Prostate gland (tissue), 2 donors: ENCODE measurements at places on chromosomes 12 and 14.

DNA sequence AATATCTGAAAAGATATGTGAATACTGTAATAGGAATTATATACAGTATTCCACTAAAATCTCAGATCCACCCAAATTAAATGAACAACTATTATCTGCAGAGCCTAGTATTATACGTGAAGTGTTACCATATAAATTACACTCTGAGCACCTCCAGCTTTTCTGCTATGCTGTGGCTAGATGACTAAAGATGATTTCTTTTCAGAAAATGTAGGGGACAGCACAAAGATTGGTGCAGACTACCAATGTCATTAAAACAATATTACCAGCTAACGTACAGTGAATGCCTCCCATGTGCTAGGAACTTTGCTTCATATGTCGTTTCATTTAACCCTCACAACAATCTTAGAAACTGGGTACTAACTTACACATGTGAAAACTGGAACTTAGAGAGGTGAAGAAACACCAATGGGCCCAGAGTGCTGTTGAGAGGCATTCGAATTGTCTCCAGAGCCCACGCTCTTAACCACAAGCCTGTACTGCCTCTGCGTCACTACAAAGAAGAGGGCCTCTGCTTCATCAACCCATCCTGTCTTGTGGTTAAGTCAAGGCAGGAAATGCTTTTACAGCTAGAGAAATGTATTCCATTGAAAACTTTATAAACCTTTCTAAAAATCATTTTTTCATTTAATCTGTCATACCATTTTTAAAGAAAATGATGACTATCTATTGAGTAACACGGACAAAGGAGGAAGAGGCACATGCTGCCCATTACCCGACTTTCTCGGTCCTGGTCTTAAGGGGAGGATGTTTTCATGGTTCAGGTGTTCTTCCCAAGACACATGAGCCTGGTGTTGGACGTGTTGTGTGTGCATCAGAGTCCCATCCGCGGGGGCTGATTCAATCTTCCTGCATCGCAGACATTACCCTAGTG lies 1.3 kb downstream of the GPR65 start:
- no peak for DNase-seq

GRCh38 chr14:88831284-88831683 lies 6.8 kb downstream of the TTC8 start:
- peak; percentile 28 for DNase-seq

GRCh38 chr14:55807053-55807880 lies 227.3 kb downstream of the KTN1 start:
- peak; percentile 86 for DNase-seq

- DNase-seq = no peak
Observed at GRCh38 chr12:3529281-3529680, 38.3 kb downstream of the PRMT8 start.

- peak; percentile 38 for DNase-seq
Observed at GRCh38 chr14:22099942-22100763, 426.5 kb upstream of the OR4E1 start.

- DNase-seq = no peak
Observed at GRCh38 chr12:107635139-107635538, 50.5 kb upstream of the PWP1 start.

DNA sequence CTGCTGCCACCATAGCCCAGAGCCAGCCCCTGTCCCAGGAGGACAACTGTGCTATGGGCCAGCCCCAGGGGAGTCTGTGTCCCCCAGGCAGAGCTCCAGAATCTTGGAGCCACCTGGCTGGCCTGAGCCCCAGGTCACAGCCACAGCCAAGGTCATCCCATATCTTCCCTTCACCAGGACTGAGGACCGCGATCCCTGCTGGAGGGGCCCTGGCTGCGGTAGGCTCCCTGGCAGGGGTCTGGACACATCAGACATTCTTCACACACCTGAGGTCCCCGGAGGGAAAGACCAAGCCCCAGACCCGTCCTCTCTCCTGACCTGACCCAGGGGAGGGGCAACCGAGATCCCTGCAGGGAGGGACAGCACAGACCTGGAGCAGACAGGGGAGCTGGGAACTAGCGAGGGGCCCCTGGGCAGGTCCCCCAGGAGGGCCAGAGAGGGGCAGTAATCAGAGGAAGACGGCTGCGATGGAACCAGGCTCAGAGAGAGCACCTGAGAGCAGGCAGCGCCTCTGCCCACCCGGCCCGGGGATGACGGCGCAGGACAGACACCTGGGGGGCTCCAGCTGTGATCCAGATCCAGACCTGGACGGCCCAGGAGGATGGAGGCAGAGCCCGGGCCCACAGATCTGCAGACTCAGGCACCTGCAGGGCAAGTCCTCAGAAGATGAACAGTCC lies 103.2 kb upstream of the EIF5 start:
- DNase-seq = no peak

DNA sequence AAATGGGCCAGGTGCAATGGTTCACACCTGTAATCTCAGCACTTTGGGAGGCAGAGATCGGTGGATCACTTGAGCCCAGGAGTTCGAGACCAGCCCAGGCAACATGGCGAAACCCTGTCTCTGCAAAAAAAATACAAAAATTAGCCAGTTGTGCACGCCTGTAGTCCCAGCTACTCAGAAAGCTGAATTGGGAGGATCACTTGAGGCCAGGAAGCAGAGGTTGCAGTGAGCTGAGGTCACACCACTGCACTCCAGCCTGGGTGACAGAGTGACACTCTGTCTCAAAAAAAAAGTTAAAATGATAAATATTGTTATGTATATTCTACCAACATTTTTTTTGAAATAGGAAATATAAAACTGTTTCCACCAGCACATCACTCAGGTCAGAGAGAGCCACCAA lies 64.9 kb downstream of the NDUFA12 start:
- DNase-seq = no peak

DNA sequence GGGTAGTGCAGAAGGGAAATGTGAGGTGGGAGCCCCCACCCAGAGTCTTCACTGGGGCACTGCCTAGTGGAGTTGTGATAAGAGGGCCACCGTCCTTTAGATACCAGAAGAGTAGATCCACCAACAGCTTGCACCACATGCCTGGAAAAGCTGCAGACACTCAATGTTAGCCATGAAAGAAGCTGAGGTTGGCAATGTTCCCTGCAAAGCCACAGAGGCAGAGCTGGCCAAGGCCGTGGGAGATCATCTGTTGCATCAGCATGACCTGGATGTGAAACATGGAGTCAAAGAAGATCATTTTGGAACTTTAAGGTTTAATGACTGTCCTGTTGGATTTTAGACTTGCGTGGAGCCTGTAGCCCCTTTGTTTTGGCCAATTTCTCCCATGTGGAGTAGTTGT lies 468.4 kb upstream of the FOXG1 start:
- no peak for DNase-seq

DNA sequence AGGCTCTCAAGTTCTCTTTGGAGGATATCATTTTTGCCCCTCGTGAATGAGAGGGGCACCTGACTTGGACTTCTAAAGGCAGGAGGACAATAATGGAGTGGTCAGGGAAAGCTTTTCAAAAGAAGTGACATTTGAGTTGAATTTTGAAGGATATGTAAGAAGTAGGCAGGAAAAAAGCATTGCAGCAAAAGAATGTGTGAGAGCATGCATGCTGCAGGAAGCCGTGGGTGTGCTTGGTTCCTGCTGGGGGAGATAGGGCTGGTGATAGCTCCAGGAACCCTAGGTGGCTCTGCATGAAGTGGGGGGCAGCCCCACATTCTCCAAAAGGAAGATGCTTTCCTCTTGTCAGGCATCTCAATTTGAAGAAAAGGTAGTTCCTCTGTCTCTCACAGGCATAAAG lies 23.1 kb downstream of the ACVR1B start:
- no peak for DNase-seq

DNA sequence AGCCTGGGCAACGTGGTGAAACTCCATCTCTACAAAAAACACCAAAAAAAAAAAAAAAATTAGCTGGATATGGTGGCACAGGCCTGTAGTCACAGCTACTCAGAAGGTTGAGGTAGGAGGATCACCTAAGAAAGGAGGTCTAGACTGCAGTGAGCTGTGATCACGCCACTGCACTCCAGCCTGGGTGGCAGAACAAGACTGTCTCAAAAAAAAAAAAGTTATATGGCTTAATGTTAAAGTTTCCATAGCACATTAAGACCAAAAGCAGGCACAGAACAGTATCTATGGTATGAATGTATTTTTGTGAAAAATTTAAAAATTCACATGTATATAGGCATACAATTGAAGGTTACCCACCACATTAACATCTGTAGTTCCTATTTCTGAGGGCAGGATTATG lies 15.9 kb downstream of the CDKN1B start:
- DNase-seq = no peak

DNA sequence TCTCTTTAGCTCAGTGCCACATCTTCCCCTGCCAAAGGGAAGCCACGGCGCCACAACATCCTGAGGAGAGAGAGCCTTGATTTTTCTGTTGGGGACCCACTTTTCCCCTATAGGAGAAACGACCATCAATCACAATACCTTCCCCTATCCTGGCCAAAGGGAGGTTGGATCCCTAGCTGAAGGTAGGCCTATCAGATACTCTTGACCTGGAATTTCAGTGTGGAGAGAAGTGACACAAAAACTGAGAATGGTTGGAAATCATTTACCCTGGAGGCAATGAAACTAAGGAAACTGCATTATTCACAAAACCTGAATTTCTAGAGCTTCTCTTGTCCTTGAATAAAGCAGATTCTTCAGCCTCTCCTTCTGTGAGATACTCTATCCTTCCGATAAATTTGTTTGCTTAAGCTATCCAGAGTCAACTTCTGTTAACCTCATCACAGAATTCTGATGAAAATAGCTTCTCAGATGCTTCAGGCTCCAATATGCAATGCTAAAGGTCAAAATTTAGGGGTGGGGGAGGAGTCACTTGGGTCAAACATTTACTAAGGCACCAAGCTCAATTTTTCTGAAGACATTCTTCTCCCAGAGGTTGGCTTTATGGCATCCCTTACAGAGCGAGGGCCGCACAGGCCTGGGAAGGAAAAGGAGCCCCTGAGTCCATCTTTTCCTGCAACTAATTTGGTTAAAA lies 27.0 kb upstream of the DUSP6 start:
- no peak for DNase-seq

DNA sequence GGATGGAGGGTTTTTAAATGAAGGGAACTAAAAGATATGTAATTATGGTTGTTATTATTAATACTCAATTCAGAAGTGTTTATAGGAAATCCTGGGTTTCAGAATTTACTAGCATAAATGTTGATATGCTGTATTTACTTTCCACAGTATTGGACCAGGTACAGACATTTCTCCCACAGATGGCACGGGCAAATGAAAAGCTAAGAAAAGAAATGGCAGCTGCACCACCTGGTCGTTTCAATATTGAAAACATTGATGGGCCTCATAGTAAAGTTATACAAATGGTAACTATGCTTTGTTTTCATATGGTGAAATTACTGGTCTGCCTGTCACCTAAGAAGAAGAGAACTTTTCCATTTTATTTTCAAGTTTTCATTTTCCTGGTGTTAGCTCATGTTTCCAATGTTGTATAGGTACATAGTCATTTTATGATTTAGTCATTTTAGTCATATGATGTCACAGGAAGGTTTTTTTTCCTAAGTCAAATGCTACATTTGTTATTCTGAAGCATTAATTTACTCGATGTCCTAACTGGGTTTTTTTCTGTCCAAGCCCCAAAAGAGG lies 5.5 kb downstream of the NOPCHAP1 start:
- no peak for DNase-seq
